ENCODE measurements at places on chromosomes 12 and 14.
A peak's percentile ranks its signal among the peaks of the same experiment; 100 is the strongest.

DNA sequence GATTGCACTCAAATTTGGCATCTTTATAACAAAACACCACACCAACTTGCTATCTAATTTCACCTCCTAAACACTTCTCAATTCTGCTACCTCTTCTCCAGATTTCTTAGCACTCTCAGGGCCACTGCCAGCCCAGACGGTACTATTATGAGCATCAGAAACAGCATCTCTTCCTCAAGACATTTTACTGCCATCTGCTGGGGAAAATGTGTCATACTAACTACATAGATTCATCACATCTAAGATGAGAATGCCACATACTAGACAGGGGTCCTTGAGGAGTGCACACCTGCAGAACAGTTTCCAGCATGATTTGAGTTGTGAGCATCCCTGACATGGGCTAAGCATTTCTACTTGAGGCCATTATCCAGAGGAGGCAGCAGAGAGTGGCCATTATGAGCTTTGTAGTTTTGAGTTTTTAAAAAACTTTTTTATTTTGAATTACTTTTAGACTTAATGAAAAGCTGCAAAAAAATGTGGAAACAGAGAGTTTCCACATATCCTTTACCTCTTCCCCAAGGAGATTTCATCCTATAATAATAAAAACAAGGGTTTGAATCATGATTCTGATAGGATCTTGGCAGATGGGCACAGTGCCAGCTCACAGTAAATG lies 15.1 kb upstream of the GRIP1 start:
- peak; percentile 1 for DNase-seq

- DNase-seq = no peak
Measured at GRCh38 chr12:43287706-43288383, 264.2 kb downstream of the ADAMTS20 start.

- no peak for DNase-seq
Measured at GRCh38 chr14:43795600-43796228, 711.4 kb downstream of the FSCB start.

- no peak for DNase-seq
Measured at GRCh38 chr12:29081101-29081500, 68.0 kb upstream of the FAR2 start.

DNA sequence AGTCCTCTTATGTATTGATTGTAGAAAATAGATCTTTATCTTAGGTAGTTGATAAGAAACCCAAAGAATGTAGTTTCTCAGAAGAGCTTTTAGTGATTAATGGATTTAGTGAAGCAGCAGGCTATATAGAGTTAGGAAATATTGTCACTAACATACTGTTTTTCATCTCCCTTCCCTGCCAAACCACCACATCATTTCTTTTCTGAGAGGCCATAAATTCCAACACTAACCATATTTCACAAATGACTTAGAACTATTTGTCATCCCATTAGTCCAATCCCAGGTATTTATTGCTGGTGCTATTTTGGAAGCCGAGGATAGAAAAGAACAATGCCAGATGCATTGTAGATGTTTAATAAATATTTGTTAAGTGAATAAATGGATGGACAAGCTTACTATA lies 185.7 kb downstream of the KICS2 start:
- no peak for DNase-seq
